ENCODE measurements at places on chromosomes 2 and 18.

DNA sequence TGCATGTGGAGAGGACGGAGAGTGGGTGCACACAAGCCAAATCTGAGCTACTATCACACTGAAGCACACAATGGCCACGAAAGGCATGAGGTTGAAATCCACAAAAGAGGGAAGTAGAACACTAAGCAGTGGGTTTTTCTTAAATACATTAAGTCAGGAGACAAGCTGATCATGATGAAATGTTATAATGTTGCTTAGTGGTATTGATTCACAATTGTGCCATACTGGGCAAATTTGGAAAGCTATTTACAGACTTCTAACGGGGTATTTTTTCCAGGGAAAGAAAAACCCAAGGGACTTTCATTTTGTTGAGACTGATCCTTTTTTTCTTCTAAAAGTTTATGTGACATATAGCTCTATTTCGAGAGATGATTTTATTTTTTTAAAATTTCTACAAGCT lies 100.8 kb upstream of the CNGA3 start:
- no peaks in the 10 kb centered on the region for H3K4me1 ChIP-seq
- H3K4me3 ChIP-seq, result no peak overlapping the region
- H3K27me3 ChIP-seq, result no peaks in the 10 kb centered on the region
- H3K27ac ChIP-seq, result no peak overlapping the region
- no peaks in the 10 kb centered on the region for H3K36me3 ChIP-seq
- DNase-seq, result no peak

- H3K27ac ChIP-seq, result no peak overlapping the region
- peaks cover 27% of the 10 kb centered on the region for H3K4me1 ChIP-seq
- H3K36me3 ChIP-seq, result no peaks in the 10 kb centered on the region
- no peak overlapping the region for H3K4me3 ChIP-seq
- DNase-seq, result no peak
- no peaks in the 10 kb centered on the region for H3K27me3 ChIP-seq
Measured at GRCh38 chr2:28430377-28430765, 37.7 kb downstream of the FOSL2 start.

DNA sequence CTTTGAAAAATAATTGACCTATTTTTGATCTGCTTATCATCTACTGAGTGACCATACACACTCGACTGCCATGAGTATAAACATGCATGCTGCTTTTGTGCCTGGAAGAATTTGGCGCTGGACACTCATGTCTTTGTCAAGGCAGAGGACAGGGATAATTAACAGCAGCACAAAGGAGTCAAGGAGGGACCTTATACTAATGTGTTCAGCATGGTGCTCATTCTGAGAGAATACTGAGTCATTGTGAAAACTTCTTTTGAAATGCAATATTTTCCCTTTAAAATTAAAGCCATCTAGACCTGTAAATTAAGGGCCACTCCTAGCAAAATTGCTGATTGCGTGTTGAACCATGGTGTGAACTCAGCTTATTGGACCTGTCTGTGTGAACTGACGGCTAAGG lies 116.3 kb downstream of the ZNF532 start:
- H3K36me3 ChIP-seq, result no peaks in the 10 kb centered on the region
- no peaks in the 10 kb centered on the region for H3K4me1 ChIP-seq
- no peak overlapping the region for H3K4me3 ChIP-seq
- H3K27me3 ChIP-seq, result no peaks in the 10 kb centered on the region

GRCh38 chr2:198863655-198864054 lies 594.1 kb downstream of the SATB2 start:
- no peaks in the 10 kb centered on the region for H3K36me3 ChIP-seq
- no peaks in the 10 kb centered on the region for H3K4me1 ChIP-seq
- H3K4me3 ChIP-seq, result no peak overlapping the region

GRCh38 chr2:238286095-238286494 lies 2.3 kb downstream of the PER2 start:
- no peak overlapping the region for H3K4me3 ChIP-seq
- H3K27ac ChIP-seq, result no peak overlapping the region
- peaks cover 5% of the 10 kb centered on the region for H3K36me3 ChIP-seq
- H3K27me3 ChIP-seq, result no peaks in the 10 kb centered on the region
- no peak for DNase-seq
- peaks cover 49% of the 10 kb centered on the region for H3K4me1 ChIP-seq

- no peaks in the 10 kb centered on the region for H3K27me3 ChIP-seq
- no peak overlapping the region for H3K4me3 ChIP-seq
- peaks cover 16% of the 10 kb centered on the region for H3K36me3 ChIP-seq
- H3K4me1 ChIP-seq, result peaks cover 71% of the 10 kb centered on the region
Measured at GRCh38 chr2:134127496-134127895, 126.4 kb upstream of the MGAT5 start.

DNA sequence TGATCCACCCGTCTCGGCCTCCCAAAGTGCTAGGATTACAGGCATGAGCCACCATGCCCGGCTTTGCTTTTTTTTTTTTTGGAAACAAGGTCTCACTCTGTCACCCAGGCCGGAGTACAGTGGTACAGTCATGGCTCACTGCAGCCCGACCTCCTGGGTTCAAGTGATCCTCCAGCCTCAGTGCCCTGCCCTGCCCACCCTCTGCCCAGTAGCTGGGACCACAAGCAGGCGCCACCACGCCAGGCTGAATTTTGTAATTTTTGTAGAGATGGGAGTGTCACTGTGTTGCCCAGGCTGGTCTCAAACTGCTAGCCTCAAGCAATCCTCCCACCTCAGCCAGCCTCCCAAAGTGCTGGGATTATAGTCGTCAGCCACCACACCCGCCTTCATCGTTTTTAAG lies 11.6 kb upstream of the PSD4 start:
- H3K27ac ChIP-seq, result no peak overlapping the region
- no peak overlapping the region for H3K4me3 ChIP-seq
- peaks cover 33% of the 10 kb centered on the region for H3K4me1 ChIP-seq
- H3K36me3 ChIP-seq, result no peaks in the 10 kb centered on the region
- DNase-seq, result no peak
- no peaks in the 10 kb centered on the region for H3K27me3 ChIP-seq

DNA sequence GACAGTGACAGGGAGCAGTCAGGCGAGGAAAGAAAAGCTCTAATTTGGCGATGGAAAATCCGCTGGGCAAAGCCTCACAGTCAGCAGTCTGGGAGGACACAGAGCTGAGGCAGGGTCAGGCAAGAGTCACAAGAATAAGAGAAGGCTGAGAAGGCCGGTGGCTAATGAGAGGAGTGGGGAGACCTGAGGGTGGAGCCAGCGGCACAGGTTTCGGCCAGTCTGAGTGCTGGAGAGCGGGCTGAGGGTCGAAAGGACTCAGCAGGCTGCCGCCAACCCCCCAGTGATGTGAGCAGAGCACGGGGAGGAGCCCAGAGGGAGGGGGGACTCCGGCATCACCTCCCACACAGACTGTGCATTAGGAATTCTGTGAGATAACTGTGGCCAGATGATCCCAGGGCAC lies 500.6 kb upstream of the MYT1L start:
- no peak for DNase-seq
- no peaks in the 10 kb centered on the region for H3K36me3 ChIP-seq
- no peaks in the 10 kb centered on the region for H3K27me3 ChIP-seq
- no peaks in the 10 kb centered on the region for H3K4me1 ChIP-seq

DNA sequence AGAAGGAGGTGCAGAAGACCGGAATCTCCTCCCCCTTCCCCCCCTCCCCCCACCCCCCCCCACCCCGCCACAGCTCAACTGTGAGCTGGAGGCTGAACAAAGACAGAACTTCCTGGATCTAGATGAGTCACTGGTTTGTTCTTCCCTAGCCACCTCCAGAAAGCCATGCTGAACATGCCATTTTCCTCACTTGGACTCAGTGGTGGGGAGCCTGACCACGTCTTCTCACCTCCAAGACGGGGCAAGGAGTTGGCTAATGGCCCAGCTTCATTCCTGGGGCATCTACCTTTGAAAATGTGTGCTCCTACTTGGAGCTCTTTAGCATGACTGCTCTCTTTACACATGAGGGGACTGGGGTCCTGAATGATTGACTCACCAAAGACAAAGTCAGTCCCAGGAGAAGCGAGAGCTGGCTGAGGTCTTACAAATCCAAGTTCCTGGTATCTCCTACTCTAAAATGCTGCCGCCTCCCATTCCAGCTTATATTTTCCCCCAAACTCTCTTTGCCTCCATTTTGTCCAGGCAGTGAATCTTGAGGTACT lies 22.6 kb upstream of the FZD5 start:
- H3K4me3 ChIP-seq, result no peak overlapping the region
- no peak overlapping the region for H3K27ac ChIP-seq
- no peak for DNase-seq
- no peaks in the 10 kb centered on the region for H3K36me3 ChIP-seq
- no peaks in the 10 kb centered on the region for H3K27me3 ChIP-seq

- no peaks in the 10 kb centered on the region for H3K27me3 ChIP-seq
- no peak within 1 kb of the TSS for H3K27ac ChIP-seq
- no peaks in the 10 kb centered on the region for H3K36me3 ChIP-seq
- DNase-seq, result no peak
- peaks cover 4% of the 10 kb centered on the region for H3K4me1 ChIP-seq
- no peak within 1 kb of the TSS for H3K4me3 ChIP-seq
Measured at GRCh38 chr2:189179570-189179950, at the start of gene COL5A2. TSS of gene COL5A2 (minus strand) at chr2:189179761. CDS start at chr2:189179604, 157 bp downstream.

- no peaks in the 10 kb centered on the region for H3K36me3 ChIP-seq
- H3K27me3 ChIP-seq, result peaks cover 63% of the 10 kb centered on the region
- H3K4me3 ChIP-seq, result no peak overlapping the region
- H3K4me1 ChIP-seq, result no peaks in the 10 kb centered on the region
- H3K27ac ChIP-seq, result no peak overlapping the region
Measured at GRCh38 chr18:22176420-22177326, 7.3 kb downstream of the GATA6 start.

GRCh38 chr2:218954541-218955300 lies 4.7 kb upstream of the CDK5R2 start:
- no peaks in the 10 kb centered on the region for H3K36me3 ChIP-seq
- no peak for DNase-seq
- H3K27ac ChIP-seq, result no peak overlapping the region
- peaks cover 7% of the 10 kb centered on the region for H3K4me1 ChIP-seq
- peaks cover 54% of the 10 kb centered on the region for H3K27me3 ChIP-seq
- H3K4me3 ChIP-seq, result no peak overlapping the region

GRCh38 chr2:180205621-180206235 lies 198.6 kb upstream of the CWC22 start:
- no peak overlapping the region for H3K4me3 ChIP-seq
- no peaks in the 10 kb centered on the region for H3K27me3 ChIP-seq
- no peaks in the 10 kb centered on the region for H3K4me1 ChIP-seq
- H3K36me3 ChIP-seq, result no peaks in the 10 kb centered on the region
- H3K27ac ChIP-seq, result no peak overlapping the region
- DNase-seq, result no peak

- no peaks in the 10 kb centered on the region for H3K27me3 ChIP-seq
- H3K36me3 ChIP-seq, result no peaks in the 10 kb centered on the region
- peaks cover 43% of the 10 kb centered on the region for H3K4me1 ChIP-seq
- H3K4me3 ChIP-seq, result peak overlapping the region; percentile 66
- no peak for DNase-seq
Measured at GRCh38 chr2:73112026-73112912, 479 bp downstream of the RAB11FIP5 start.

- H3K36me3 ChIP-seq, result no peaks in the 10 kb centered on the region
- no peak overlapping the region for H3K4me3 ChIP-seq
- no peaks in the 10 kb centered on the region for H3K4me1 ChIP-seq
- H3K27ac ChIP-seq, result no peak overlapping the region
- no peak for DNase-seq
- no peaks in the 10 kb centered on the region for H3K27me3 ChIP-seq
Measured at GRCh38 chr2:20471902-20472559, 25.2 kb downstream of the RHOB start.

Measured in CD4-positive, alpha-beta T cell (primary cell).